ENCODE measurements at places on chromosomes 13 and 19.

DNA sequence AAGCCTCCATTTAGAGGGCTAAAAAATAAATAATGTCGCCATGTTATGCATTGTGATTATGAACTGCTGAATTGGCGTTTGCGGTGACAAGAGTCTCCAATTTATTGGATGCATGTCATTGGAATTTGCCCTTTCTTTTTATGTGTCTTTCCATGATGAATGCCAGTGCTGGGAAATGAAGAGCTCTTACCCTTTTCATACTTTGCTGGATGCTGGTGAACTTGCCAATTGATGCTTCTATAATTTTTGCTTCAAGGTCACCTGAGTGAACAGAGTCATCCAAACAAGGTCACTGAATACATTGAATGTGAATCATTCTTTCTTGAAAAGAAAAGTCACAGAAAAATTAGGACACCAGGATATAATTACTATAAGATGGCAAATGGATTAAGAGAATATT lies 348.2 kb downstream of the OXGR1 start:
- DNase-seq, result no peak

DNA sequence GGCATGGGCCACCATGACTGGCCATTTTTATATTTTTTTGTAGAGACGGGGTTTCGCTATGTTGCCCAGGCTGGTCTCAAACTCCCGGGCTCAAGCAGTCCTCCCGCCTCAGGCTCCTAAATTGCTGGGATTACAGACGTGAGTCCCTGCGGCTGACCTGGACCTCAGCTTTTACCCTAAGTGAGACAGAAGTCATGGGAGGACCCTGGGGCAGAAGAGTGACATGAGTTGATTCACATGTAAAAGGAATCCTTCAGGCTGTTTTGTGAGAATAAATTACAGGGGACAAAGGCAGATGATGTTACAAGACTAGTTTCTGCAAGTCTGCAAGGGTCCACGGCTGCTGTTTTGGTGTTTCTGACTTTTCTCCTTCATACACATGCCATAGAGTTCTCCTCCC lies 2.6 kb upstream of the BCAM start:
- no peak for DNase-seq

GRCh38 chr19:5155586-5156210 lies 184.9 kb downstream of the PTPRS start:
- no peak for DNase-seq

GRCh38 chr13:32031025-32031814 lies at the start of gene FRY:
Gene FRY (plus strand): TSS chr13:32031774. CDS start chr13:32031796, 22 bp downstream.
- DNase-seq, result no peak

DNA sequence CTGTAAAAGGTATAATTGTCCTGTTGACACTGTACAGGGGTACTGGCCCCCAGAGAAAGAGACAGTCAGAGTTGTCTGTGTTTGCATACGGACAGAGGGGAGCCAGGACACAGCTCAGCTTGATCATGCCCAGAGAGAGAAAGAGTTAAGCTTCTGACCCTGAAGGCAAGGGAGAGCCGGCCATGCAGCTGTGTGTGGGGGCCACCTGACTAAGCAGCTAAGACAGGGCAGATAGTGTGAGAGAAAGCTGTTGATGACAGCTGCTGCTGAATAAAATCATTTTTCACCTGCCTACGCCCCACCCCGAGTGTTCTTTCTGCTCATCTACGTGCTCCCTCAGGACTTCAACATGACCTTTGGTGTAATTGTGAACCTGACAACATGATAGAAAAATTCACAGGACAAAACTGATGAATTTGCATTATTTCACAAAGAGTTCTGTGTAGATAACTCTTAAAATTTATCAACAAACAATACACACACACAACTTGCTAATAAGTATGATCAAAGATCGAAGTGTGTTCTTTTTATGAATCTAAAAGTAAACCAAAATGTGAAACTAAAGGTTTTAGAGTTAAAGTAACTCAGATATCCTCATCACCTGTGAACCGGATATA lies 1294.3 kb upstream of the ATXN8OS start:
- no peak for DNase-seq

DNA sequence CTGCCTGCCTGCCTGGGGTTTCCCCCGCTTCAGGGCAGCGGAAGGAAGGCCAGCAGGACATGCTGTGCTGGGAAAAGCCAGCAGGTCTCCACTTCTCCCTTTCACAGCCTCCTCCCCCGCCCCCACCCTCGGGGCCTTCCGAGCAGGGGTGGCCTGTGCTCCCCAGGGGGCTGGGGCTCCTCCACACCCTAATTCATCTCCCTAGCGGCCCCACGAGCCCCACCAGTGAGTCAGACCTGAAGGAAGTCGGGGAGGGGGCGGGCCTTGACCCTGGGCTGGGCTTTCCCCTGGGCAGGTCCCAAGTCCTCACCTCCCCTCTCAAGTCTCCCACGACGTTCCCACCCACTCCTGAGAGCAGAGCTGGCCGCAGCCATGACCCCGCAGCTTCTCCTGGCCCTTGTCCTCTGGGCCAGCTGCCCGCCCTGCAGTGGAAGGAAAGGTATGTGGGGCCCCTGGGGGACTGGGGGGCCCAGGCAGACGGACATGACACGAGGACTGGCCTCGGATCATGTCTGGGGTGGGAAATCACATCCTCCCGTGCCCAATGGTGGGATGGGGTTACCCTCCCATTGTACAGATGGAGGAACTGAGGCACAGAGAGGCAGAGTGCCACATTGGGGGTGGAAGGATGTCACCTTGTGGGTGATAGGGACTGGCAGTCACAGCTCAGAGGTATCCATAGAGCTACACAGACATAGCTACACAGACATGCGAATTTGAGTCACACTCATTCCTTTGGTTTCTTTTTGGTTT lies at the start of gene EBI3:
Gene EBI3, plus strand, starts transcription at position 345 of the 753 bp plus-strand sequence. Its CDS starts 28 bp downstream, at position 373.
- DNase-seq, result no peak

DNA sequence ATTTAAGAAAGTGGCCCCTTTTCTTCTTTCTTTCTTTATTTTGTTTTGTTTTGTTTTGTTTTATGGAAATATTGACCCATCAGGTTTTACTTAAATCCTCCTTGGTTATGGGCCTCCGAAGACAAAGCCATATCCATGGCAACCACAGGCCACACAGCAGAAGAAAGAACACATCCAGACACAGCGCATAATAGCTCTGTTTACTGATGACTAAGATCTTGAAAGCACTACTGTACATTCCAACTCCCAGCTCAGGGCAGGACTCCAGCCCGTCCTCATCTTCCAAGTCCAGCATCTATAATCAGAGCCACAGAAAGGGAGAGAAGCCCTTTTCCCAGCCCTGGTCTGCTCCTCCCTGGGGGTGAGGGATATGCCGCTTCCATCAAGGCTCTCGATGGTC lies 84.3 kb downstream of the NUFIP1 start:
- DNase-seq, result no peak

- no peak for DNase-seq
These were observed 48.2 kb downstream of the DPY19L3 start for GRCh38 chr19:32453736-32454135.

GRCh38 chr13:48819376-48819775 lies 156.3 kb upstream of the FNDC3A start:
- no peak for DNase-seq

DNA sequence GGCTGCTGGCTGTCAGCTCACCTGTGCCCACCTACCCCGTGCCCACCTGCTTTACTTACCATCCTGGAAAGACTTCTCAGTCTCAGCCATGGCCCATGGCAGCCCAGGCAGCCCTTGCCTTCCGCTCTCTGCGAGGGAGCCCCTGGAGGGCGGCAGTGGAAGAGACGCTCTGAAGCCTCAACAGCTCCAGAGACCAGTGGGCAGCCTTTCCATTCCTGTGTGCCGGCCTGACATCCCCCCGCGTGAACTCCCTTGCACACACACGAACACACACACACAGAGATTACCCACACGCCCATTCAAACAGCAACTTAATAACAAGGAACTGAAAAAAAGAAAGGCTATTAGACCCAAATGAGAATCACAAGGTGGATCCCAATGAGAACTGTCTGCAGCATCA lies 14.2 kb upstream of the RASA3 start:
- DNase-seq, result no peak

- DNase-seq, result peak; percentile 41
These were observed 1.6 kb downstream of the GATAD2A start for GRCh38 chr19:19406878-19407632.

GRCh38 chr13:77596777-77597176 lies 61.3 kb downstream of the SCEL start:
- DNase-seq, result no peak

DNA sequence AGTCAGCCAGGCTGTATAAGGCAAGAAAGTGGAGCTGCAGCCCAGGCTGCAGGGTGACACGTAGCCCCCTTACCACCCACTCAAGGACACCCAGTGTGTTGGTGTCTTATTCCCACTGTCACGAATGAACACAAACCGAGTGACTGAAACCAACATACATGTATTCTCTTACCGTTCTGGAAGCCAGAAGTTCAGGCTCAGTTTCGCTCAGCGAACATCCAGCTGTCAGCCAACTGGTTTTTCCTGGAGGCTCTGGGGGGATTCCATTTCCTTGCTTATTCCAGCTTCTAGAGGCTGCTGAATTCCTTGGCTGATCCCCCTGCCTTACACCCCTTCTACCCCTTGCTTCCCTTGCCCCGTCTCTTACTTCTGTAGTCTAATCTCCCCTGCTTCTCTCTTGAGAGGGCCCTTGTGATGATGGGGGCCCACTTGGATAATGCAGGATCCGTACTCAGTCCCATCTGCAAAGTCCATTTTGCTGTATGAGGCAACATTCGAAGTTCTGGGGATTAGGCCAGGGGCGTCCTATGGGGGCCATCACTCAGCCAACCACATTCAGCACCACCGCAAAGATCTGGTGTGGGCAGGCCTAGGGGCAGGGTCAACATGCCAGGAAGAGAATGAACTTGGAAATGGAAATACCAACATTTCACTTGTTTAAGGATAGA lies 47.3 kb upstream of the MTIF3 start:
- DNase-seq, result no peak

DNA sequence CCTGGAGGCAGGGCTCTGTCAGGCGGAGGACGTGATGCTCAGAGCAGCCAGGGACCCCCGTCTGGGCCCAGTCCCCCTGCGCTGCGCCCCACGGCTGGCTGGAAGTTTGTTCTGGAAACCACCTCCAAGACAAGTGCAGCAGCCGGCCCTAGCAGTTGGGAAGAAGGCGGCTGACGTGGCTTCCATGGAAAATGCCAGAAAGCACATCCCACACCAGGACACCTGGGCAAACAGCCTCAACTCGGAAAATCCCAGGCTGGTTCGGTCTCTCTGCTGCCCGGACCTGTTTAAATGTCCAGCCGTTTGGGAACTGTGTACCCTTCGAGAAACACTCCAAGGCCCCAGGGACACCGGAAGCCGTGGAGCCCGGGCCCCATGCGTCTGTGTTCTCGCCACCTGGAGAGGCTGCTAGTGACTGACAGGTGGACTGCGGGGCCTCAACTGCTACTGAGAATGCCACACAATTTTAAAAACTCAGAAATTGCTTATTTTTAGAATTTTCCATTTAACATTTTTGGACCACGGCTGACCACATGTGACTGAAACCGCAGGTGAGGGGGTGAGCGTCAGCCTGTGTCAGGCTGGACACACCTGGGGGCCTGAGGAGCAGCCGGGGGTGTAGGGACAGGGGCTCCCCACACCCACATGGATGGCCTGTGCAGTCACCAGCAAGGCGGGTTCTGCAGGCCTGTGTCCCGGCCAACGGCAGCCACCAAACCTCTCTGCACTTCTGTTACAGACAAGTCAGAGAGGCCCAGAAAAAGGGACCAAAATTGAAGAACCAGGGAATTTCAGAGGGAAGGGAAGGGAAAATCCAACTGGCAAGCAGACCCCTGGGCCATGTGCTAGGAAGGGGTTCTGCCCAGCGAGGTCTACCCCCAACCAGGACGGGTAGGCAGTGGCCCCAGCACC lies 31.7 kb downstream of the RASA3 start:
- DNase-seq, result no peak

DNA sequence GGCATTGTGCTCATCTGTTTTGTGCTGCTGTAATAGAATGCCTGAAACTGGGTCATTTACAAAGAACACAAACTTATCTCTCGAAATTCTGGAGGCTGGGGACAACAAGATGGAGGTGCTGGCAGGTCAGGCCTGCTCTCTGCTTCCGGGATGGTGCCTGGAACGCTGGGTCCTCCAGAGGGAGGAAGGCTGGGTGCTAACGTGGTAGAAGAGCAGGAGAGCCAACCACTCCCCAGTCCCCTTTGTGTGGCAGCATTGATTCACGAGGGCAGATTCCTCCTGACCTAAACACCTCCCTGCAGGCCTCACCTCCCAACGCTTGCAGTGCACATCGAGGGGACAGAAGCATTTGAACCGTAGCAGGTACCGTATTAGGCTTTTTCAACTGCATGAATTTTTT lies 34.1 kb upstream of the TFDP1 start:
- DNase-seq, result no peak

DNA sequence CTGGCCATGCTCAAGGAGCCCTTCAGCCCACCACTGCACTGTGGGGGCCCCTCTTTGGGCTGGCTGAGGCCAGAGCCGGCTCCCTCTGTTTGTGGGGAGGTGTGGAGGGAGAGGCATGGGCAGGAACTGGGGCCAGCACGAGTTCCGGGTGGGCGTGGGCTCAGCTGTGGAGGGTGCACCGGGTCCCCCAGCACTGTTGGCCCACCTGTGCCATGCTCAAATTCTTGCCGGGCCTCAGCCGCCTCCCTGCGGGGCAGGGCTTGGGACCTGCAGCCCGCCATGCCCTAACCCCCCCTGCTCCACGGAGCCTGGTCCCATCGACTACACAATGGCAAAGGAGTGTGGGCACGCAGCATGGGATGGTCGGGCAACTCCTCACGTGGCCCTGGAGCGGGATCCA lies 38.8 kb upstream of the TNFRSF19 start:
- DNase-seq, result no peak

DNA sequence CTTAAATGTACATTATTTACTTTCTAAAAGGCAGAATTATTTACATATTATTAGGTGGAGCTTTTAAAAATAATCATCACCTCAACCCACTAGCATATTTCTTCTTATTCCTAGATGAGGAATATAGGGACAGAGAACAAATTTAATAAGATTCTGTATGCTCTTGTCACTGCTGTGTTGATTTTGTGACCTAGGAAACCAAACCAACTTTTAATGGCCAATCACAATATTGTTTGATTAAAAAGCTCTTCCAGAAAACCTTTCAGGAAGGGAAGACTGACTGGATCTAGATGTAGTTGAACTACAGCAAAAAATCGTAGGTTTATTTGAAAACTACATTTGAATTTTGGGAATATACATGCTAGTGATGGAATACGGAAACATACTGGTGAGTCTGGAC lies 91.8 kb upstream of the RAP2A start:
- no peak for DNase-seq

DNA sequence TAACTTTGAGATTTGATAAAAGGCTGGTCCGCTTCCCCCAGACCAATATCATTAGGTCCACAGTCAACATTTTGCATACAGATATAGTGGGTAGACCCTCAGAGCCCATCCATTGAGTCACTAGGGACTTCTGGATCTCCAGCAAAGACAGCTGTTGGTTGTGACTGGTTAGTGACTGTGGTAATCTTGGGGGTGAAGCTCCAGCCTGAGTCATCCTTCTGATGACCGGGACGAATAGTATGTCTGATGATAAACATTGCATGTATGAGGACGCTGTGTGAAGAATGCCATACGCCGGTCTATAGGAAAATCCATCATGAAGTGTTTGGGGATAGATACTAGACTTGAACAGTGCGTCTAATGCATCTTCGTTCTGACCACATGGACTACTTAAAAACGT lies 307.0 kb downstream of the UQCRFS1 start:
- DNase-seq, result no peak

All from T follicular helper cell (primary cell).